ENCODE measurements at places on chromosomes 13 and 19.
A peak's percentile ranks its signal among the peaks of the same experiment; 100 is the strongest.

DNA sequence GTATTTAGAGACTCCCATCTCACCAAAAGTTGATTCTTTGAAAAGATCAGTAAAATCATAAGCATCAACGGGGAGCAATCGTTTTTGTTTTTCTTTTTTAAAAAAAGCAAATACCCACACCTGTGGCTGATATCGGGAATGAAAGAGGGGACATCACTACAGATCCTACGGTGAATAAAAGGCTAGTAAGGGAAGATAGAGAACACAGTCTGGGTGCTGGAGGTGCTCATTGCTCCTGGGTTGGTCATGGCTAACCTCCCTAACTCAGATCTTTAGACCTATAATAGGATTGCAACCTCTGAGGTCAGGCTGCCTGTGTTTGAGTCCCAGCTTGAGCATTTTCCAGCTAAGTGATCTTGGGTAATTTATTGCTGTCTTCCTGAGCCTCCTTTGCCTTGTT is 1.1 kb downstream of the EHD2 start:
- DNase-seq: no peak

GRCh38 chr13:104641309-104641708 is 1575.1 kb upstream of the SLC10A2 start:
- DNase-seq: peak; percentile 48

GRCh38 chr13:46304546-46304945 is 82.5 kb downstream of the RUBCNL start:
- no peak for DNase-seq

- DNase-seq: peak; percentile 30
These were observed 606 bp downstream of the ERCC5 start for GRCh38 chr13:102846261-102847015.

DNA sequence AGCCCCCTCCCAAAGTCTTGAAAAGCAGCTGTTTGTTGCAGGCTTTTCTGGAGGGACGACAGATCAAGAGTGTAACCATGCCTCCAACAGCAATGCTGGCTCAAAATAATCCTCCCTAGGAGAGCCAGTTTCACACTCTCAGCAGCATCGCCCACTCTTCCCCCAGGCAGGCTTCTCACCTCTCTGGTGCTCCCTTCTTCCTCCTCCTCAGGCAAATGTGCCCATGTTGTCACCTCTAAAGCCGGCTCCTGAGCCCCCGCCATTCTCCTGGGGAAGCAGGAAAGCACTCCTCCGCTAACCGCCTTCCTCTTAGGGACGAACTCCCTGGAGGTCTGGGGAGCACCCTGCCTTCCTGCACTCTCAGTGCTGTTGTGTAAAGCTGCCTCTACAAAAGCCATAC is 98.9 kb upstream of the SGCG start:
- DNase-seq: no peak

Data from fibroblast of skin of right biceps (primary cell).